Activated CD4-positive, alpha-beta T cell treated with anti-CD3 and anti-CD28 coated beads for 48 hours (primary cell): ENCODE measurements at places on chromosomes 16 and 17.

DNA sequence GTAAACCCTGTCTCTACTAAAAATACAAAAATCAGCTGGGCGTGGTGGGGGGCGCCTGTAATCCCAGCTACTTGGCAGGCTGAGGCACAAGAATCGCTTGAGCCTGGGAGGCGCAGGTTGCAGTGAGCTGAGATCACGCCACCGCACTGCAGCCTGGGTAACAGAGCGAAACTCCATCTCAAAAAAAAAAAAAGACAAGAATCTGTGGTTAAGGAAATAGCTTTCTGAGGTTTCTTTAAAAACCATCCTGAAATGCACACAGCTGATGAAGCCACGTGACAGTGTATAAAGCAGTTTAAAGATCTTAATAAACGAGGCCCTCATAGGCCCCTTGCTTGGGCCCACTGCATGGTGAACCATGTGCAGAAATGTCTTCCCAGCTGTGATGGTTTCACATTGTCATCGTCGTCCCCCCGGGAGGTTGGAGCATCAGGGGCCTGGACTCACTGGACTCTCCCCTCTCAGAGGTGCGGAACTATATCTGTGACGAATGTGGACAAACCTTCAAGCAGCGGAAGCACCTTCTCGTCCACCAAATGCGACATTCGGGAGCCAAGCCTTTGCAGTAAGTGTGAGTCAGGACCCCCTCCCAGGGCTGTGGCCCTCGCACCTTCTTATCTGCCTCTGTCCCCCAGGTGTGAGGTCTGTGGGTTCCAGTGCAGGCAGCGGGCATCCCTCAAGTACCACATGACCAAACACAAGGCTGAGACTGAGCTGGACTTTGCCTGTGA, 16.2 kb downstream of the ZNF276 start:
- DNase-seq, result peak; percentile 59

GRCh38 chr17:73939806-73940205, 263.7 kb upstream of the RPL38 start:
- no peak for DNase-seq

DNA sequence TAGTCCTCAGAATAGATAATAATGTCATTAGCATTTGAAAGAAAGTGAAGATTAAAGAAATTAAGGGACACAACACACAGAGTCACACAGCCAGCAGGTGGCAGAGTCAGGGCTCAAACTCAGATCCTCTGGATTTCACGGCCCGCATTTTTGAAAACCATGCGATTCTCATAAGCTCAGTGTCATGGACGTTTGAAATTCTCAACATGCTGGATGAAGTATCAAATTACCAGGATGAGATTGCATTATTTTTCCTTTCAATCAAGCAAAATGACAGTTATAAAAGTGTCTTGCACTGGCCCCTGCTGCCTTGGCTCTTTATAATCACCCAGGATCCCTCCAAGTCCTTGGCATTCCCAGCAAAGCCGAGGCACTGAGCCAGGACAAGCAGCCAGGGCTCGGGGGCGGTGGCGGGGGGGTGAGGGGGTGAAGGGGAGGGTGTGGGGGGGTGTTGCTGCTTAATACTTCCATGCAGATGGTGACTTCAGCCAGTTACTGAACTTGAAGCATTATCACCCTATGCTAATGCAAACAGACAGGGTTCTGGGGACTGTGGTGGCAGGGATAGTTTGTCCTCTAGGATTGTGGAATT, 6.6 kb upstream of the BMERB1 start:
- DNase-seq, result peak; percentile 73

DNA sequence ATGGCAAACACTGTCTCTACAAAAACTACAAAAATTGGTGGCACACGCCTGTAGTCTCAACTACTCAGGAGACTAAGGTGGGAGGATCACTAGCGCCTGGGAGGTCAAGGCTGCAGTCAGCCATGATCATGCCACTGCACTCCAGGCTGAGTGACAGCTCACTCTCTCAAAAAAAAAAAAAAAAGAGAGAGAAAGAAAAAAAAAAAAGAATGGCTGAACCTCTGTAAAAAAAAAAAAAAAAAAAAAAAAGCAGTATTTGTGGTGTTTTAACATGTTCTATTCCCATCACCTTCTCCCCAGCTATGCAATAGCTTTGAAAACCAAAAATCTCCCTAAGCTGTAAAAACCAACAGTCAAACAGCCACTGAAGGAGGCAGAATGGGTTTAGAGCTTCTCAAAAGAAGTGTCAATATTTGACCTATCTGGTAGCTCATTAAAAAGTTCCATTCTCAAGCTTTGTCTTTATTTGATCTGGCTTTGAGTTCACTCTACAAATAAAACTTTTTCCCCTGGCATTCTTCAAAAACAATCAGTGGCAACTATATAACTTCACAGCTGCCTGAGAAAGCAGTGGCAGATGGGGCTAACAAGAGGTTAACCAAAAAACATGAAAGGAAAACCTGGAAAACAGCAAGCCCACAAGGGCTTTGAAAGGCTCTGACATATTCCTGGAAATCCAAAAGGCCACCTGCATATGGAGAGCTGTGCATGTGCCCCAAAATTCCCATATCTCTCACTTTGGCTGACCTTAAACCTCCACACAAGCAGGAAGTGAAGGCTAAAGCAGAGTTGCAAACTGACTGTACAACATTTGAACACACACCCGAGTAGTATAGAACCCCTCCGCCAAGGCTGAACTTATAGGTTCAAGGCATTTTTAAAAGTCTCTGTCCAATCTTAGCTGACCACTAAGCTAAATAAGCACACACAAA, 36.0 kb downstream of the USP32 start:
- no peak for DNase-seq

- peak; percentile 53 for DNase-seq
These were observed 25.1 kb downstream of the KSR1 start for GRCh38 chr17:27481327-27481726.

DNA sequence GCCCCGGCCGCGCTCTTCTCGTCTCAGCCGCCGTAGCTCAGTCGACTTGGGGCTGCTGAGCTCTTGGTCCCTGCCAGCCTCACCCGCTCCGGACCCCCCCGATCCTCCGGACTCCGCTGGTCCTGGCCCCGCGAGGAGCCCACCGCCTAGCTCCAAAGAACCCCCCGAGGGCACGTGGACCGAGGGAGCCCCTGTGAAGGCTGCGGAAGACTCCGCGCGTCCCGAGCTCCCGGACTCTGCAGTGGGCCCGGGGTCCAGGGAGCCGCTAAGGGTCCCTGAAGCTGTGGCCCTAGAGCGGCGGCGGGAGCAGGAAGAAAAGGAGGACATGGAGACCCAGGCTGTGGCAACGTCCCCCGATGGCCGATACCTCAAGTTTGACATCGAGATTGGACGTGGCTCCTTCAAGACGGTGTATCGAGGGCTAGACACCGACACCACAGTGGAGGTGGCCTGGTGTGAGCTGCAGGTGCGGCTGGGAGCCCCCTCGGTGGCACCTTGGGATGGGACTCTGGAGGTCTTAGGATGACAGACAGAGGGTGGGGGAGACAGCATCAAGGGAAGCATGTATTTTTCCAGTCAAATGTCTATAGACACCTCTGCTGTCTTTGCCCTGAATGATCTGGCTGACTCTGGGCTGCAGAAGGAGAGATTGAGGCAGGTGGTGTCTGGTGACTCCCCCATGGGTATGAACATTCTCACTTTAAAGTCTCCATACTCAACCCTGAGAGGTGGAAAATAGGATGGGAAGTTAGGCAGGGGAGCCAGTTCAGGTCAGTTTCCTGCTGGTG, 635 bp downstream of the WNK4 start:
- no peak for DNase-seq

DNA sequence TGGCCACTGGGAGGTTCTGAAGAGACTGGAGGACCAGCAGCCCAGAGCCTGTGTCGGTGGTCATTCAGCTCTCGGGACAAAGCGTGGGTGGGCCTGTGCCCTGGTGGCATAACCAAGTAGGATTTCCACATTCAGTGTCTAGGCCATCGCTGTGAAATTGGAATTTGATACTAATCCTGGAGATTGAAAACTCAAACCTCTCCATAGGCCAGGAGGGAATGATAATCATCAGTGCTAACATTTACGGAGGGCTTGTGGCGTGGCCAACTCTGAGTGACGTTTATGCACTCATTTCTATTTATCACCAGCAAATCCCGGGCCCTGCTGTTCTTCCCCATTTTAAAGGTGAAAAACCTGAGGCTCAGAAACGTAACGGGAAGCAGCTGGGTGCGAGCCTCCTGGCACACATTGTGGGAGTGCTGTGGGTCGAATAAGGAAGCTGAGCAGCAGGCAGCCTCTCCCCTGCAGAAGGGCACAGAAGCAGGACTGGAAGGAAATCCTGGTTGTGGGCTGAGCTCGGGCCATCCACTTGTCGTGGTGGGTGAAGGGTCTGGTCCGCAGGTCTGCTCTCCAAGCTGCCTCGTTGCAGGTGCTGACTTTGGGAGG, 33.1 kb downstream of the RAI1 start:
- DNase-seq, result no peak

GRCh38 chr16:68289202-68289601, 21.5 kb downstream of the SLC7A6OS start:
- no peak for DNase-seq

DNA sequence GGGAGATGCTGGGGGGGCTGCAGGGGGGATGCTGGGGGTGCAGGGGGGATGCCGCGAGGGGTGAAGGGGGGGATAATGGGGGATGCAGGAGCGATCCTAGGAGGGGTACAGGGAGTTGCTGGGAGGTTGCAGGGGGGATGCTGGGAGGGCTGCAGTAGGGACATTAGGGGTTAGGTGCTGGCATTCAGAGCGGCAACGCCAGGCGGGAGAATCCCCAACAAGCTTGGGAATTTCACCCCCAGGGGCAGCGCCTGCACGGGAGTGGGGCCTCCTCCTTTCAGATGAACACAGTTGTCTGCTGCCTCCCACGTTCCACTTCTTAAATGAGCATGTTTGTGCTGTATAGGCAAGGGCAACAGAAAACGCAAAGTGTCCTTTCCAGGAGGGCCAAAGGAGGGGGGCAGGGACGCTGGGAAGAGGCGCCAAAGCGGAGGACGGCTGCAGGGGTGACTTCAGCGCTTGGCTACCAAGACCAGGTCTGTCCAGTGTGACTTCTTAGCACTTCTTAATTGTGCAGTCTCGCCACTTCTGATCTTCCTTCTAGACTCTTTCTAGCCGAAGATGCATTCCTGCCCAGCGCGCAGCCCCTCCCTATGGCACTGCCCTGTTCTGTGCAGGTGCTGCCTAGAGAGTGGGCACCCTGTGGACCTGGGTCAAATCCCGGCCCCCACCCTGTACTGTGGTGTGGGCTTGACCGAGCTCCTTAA, 2.0 kb upstream of the SLC6A4 start:
- no peak for DNase-seq

GRCh38 chr16:67986949-67987348, 6.7 kb upstream of the DPEP3 start:
- no peak for DNase-seq

DNA sequence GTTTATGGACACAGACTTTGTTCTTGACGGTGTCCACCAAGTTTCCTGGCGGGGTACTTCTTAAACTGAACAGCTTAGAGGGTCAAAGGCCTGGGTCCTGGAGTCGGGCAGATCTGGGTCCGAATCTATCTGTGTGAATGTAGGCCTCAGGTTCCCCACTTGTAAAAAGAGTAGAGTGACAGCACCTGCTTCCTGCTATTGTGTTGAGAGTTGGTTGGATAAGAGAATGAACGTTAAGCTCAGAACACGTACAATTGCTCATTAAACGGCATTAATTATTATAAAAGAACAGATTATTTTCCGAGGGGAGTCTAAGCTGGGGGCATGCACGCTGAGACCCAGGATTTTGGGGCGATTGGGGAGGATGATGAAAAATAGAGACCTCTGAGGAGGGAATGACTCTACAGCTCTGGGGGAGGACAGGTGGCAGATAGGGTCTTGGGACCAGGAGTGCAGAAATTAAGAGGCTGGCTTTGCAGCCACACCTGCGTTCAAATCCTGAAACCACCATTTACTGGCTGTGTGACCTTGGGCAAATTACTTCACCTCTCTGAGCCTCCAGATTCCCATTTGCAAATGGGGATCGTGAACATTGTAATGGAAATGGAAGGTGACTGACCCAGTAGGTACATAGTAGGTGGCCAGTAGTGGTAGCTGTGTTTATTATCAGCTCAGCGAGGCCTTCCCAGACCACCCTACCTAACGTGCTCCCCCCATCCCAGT, 862 bp downstream of the CLEC16A start:
- DNase-seq, result no peak

- peak; percentile 7 for DNase-seq
These were observed 221.6 kb upstream of the DYNLRB2 start for GRCh38 chr16:80319181-80319580.

- DNase-seq, result no peak
These were observed 148.3 kb downstream of the SHISA9 start for GRCh38 chr16:13049688-13050087.

- DNase-seq, result no peak
These were observed at the start of gene CX3CL1 for GRCh38 chr16:57372372-57373116. Gene CX3CL1 (plus strand): TSS chr16:57372490. CDS start chr16:57372569, 79 bp downstream.

DNA sequence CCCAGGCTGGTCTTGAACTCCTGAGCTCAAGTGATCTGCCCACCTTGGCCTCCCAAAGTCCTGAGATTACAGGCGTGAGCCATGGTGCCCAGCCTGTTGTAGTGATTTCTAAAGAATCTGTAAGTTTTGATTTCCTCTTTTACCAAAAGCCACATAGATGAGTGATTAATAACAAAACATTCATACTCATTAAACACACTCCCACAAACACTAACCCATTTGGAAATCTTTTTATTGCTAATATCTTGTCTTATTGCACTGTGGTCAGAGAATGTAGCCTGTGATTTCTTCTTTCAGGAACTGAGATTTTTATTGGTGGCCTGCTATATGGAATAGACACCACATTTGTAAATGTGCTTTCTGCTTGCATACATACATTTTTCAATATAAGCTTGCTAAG, 31.6 kb downstream of the MYH10 start:
- peak; percentile 30 for DNase-seq

DNA sequence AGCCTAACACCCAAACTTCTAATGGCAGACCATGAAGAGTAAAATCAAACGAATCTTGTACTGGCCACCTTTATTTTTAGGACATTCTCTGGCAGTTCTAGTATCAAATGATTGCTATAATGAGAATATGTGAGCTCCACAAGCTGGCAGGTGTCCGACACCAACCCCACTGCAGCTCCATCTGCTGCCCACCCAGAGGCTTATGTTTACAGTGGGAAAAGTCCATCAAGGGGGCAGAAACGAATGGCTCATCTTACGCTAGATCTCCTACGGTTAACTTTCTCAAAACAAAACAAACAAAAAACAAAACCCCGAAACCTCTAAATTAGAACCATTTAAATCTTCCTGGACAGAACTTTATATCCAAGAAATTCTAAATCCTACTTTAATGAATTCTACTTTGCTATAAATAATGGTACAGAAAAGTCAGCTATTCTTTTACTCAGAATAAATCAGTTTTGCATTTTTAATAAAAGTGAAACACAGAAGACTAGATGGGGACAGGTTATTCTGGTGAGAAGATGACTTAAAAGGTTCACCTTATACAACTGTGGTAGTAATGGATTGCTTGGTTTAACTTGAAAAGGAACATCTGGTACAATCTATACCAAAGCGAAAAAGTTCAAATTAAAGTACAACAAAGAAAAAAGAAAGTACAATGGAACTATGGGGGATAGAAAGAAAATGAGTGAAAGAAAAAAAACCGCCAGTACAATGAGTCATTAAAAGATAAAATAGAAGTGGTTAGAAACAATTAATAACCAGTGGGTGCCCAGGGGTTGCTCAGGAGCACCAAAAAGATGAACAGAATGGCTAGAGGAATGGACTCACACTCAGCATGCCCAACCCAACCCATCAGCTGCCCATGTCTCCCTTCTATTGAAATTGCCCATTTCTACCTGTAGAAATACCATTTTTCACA, 40.2 kb downstream of the GRB2 start:
- DNase-seq, result no peak
